ENCODE measurements at places on chromosomes 7 and 10. TPM values are rescaled to one million over a fixed set of nuclear protein-coding genes. Genes with fewer than 3 reads are reported as not detected.
A peak's percentile ranks its signal among the peaks of the same experiment; 100 is the strongest.

DNA sequence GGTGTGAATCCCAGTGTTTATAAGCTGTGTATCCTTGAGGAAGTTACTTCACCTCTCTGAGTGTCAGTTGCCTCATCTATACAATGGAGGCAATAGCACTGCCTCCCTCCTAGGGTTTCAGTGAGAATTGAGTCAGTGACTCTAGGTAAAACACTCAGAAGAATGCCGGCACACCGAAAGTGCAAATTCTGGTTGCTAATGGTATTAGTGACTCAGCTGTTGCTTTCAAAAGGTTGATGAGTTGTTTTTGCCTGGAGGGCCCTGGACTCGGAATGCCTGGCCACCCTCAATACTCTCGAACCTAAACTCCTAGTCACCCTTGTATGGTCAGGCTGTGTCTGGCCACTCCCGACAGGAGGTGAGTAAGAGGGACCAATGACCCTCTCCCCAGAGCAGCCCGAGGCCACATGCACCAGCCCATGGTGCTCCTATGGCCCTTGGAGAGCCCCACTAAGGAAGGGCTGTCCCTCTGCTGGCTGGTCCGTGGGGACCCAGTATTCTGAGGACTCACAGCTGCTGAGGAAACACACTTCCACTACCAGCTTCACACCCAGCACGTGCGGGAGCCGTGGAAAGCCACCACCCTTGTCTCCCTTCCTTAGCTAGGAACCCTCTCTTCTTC is 60.2 kb downstream of the CALML3 start:
- peak; percentile 44 for DNase-seq

- no peak for DNase-seq
Observed at GRCh38 chr10:78426181-78426580, 392.5 kb downstream of the RPS24 start.

DNA sequence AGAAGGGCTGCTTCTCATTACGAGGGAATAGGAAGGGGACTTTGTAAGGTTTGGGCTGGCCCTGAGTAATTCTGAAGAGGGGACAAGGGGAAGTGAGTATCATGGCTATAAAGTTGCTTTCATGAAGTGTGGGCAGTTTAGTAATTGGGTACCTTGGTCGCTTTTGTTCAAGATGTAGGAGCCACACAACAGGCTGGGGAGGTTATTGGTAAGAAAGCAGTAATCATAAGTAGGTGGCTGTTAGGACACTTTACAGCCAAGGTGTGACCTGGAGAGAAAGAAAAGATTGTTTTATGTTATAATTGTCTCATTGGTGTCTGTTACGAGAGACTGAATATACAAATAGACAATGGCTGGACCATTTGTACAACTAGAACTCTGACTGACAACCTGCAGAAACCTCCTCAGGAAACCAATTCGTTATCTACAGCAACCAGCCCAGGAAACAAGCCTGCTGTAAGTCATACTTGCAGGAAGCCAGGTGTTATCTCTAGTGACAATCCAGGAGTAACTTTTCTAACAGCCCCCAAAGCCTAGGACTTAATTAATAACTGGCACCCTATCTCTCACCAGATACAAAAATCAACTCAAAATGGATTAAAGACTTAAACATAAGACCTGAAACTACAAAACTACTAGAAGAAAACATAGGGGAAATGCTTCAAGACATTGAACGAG is 5.0 kb upstream of the CCM2 start:
- no peak for DNase-seq

GRCh38 chr10:6840201-6840691 is 260.2 kb upstream of the PRKCQ start:
- no peak for DNase-seq

- no peak for DNase-seq
Observed at GRCh38 chr7:77684030-77684429, 12.2 kb upstream of the RSBN1L start.

- DNase-seq, result no peak
Observed at GRCh38 chr10:27190508-27190907, 35.4 kb downstream of the MASTL start.

GRCh38 chr10:44056967-44057805 is 327.7 kb downstream of the CXCL12 start:
- no peak for DNase-seq

GRCh38 chr10:73522263-73522662 is 26.4 kb upstream of the PPP3CB start:
- no peak for DNase-seq

- no peak for DNase-seq
Observed at GRCh38 chr10:90592638-90593302, 265.1 kb downstream of the HTR7 start.

DNA sequence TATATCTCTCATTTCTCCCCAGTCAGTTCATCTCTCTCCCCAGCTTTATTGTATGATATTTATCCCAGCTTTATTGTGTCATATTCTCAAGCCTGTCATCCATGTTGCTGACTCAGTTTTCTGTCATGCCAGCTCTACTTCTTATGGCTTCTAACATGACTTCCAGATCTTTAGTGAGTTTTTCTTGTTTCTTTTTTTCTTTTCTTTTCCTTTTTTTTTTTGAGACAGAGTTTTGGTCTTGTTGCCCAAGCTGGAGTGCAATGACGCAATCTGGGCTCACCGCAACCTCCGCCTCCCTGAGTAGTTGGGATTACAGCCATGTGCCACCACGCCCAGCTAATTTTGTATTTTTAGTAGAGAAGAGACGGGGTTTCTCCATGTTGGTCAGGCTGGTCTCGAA is 28.7 kb upstream of the CALU start:
- no peak for DNase-seq

DNA sequence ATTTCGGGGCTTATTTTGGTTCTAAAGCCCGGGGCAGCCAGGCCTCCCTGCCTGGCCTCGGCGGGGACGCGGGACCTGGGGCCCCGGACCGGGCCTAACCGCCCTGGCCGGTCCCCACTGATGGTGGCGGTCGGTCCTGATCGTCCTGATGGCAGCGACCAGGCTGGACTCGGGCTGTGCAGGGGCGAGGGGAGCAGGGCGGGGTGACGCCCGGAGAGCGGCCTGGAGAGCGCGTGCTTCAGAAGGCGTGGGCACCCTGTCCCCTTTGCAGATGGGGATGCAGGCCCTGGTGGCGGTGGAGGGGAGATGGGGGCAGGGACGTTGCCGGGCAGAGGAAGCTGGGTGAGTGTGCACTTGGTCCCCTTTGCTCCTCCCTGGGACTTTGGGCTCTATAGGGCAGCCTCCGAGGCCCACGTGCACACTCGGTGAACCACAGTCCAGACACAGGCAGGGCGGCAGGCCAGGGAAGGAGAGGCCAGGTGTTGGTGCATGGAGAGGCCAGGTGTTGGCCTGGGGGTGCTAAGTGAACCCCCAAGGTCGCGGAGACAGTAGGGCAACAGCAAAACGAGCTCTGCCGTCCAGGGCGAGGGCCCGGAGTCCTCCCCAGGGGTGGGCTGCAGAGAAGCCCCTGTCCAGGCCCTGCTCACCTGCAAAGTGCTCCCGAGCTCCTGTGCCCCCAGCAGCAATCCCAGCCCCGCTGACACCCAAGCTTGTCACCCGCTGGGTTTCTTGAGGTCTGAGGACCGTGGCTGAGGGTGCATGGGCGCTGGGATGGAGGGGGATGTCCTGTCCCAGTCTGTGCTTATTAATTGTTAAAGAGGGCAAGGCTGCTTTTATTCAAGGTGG is 42.4 kb upstream of the FAM20C start:
- DNase-seq, result no peak

DNA sequence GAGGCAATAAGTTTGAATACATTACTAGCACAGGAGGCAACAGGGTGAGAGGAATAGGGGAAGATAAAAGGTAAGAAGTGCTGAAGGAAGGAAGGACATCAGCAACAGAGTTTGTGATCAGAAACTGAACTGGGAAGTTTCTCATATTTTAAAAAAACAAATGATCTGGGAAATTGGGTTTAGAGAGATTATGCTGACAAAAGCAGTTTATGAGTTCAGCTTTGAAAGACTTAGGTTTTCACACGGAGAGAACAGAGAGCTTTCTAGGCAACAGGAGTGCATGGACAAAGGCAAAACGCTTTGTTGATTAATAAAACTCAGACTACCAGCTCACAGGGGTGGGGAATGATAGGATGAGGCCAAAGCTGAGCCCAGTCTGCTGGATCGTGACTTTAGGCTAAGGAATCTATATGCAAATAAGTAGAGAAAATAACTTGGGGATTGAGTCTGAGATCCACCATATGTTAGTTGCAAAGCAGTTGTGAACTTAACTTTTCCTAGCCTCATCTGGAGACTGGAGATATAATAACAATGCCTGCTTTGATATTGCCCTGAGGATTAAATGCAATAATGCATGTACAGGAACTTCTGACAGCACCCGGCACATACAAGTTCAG is 4.2 kb downstream of the OSBPL3 start:
- DNase-seq, result no peak

DNA sequence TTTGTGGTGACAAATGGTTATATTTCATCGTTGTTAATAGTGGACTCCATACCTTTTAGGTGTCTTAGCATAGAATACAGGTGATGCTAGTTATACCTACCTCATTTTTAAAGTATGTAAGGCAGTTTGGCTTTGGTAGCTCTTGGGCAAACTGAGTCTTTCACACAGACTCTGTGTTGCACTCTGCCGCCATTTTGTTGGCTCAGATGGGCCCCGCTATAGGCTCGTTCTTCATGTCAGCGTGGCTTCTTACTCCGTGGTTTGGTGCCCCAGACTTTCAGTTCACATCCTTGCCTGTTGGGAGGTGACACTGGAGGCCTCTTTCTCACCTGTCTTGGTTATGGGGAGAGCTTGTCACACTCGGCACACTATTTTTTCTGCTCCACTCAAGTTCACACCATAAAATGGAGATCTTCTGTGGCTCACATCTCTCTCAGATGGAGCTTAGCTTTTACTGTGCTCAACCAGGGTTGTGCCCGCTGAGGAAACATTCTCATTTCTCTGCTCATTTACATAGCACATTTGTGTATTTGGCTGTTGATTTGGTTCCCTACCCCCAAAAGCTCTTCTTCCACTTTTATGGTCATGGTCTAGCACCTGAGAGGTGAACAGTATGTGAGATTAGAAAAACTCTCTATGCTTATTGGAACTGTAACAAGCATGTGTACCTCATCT is 178.5 kb downstream of the ARID5B start:
- no peak for DNase-seq

DNA sequence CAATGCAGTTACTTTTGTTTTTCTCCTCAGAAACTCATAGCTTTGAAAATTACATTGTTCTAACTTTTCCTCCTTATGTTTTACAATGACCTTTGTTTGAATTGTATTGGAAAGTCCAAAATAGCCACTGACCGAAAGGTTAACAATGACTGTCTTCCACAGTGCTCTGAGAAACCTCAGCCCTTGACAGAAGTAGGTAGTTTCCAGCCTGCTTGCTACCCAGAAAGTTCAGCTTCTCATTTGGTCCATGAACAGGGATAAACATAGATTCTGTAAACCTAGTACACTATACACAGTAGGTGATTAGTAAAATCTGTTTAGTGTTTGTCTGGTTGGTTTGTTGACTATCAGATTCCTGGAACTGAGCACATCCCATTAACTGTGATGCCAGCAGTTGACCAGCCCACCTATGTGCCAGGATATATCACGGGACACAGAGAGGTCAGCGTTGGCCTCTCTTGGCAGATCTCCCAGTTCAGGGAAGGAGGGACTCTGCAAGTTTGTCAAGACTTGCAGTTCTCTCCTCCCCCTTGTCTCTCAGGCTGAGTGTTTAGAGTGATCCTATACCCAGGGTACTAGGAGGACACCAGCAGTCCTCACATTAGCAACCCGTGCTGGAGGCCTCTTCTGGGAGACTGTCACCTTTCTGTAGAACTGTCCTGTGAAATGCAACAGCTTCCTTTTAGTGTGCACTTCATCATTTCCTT is 297.6 kb downstream of the ARHGAP12 start:
- no peak for DNase-seq

GRCh38 chr10:103960103-103960502 is 6.8 kb upstream of the SLK start:
- DNase-seq, result no peak

DNA sequence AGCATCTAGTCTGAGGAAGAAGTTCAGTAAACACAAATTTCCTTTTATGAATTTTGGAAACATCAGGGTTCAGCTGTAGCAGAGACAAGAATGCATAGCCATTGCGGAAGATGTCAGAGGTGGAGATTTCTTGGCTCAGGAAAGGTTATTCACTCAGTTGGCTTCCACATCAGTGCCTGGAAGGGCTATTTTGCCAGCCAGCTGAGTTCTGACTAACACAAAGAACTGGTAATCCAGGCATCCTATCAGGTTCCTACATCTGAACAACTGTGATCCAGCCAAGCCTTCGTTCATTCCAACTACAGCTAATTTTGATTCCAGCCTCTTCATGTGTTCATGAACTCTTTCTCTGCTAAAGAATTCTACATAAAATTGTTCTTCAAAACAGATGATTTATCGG is 965.6 kb downstream of the XPNPEP1 start:
- DNase-seq, result no peak

GRCh38 chr10:69855346-69856111 is 53.8 kb downstream of the COL13A1 start:
- no peak for DNase-seq

- DNase-seq, result no peak
Observed at GRCh38 chr10:72316748-72317435, 37.8 kb downstream of the DNAJB12 start.

DNA sequence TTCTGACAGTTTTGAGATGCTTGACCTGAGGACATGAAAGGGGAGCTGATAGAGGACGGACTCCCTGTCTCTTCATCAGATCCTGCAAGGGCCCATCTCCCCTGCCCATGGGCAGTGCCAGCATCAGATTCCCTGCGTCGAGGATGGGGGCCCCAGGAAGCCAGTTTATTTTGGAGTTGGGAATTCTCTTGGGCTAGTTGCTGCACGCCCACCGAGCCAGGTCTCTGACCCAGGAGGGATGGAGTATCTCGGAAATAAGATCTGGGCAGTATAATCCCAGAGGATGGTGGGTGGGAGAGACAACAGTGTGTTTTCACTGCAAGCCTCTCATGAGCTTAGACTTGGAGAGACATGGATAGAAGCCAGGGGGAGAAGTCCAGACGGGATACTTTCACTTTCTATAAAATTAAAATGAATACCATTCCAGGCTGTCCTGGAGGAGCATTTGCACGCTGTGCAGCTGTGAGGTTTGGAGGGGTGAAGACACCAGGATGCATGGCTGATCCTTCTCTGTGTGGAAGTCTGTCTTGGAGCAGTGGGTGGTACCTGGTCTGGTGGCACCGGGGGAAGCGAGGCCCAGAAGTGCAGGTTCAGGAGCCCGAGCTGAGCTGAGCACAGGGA is 25.8 kb downstream of the DOCK1 start:
- DNase-seq, result no peak

GRCh38 chr7:95646350-95646749 is 50.0 kb upstream of the PDK4 start:
- no peak for DNase-seq

GRCh38 chr7:5685205-5685604 is 96.3 kb downstream of the RNF216 start:
- DNase-seq, result no peak

- no peak for DNase-seq
Observed at GRCh38 chr7:113548561-113548960, 370.2 kb downstream of the PPP1R3A start.

GRCh38 chr7:143248761-143249354 is 14.4 kb upstream of the GSTK1 start:
- DNase-seq, result no peak

The RBP4 gene
- 29.3 TPM for total RNA-seq

The A1CF gene
- not detected for total RNA-seq

The ZNF398 gene
- 15.8 TPM for total RNA-seq

The ERV3-1 gene
- 10.1 TPM for total RNA-seq

The NKX6-2 gene
- not detected for total RNA-seq

The DNAH11 gene
- not detected for total RNA-seq

All from chondrocyte (in vitro differentiated cells).